ENCODE measurements at places on chromosomes 5 and 9.

GRCh38 chr9:99057665-99058625 lies 47.0 kb upstream of the TGFBR1 start:
- DNase-seq: no peak

GRCh38 chr5:120621339-120621738 lies 157.2 kb downstream of the PRR16 start:
- DNase-seq: no peak

DNA sequence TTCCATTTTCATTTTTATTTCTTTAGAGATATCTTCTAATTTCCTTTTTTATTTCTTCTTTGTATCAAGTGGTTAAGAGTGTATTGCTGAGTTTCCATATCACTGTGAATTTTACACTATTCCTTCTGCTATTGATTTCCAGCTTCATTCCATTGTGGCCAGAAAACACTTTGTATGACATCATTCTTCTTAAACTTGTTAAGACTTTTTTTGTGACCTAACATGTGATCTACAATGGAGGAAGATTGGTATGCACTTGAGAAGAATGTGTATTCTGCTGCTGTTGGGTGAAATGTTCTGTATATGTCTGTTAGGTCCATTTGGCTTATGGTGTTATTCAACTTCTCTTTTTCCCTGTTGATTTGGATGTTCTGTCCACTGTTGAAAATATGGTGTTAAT lies 274.2 kb upstream of the PUM3 start:
- no peak for DNase-seq

DNA sequence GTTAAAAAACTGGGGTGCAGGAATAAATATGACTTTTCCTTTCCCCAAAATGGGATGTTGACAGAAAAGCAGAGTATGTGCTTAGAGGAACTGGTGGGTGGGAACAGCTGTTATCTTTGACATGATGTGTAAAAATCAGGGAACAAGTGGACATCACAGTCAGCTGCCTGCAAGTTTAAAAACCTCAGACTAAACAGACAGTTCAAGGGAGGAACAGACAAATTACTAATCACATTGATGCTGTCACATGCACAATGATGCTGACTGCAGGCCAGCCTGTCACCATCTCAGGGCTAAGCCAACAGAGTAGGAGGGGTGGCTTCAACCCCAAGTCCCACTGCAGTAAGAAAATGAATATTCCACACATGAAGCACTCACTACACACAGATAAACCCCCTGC lies 38.2 kb upstream of the UBAP2 start:
- DNase-seq: no peak

DNA sequence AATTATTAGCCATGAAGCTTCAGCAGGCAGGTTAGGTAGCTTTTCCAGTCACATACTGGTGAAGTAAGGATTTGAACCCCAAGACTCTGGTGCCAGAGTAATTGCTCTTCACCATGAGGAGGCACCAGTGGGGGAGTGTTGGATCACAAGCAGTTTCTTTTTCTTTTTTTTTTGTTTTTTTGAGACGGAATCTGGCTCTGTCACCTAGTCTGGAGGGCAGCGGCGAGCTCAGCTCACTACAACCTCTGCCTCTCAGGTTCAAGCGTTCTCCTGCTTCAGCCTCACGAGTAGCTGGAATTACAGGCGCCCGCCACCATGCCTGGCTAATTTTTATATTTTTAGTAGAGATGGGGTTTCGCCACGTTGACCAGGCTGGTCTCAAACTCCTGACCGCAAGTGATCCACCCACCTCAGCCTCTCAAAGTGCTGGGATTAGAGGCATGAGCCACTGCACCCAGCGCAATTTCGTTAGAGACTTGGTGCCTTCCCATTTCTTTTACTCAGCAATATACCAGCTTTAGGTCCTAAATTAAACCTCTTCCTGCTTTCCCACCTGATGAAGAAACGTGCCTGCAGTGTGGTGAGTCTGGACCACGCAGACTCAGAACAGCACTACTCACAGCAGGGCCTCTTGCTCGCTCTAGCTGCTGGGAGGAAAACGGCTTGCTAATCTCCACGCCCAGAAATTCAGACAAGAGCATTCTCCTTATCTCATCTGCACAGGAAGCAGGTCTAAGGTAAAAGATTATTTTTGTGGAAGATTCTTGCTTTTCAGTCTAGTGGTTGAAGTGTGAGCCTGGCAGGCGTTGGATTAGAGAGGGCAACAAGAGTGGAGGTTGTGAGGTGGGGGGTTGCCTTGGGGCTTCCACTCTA lies at the start of gene S100Z:
S100Z (plus strand) TSS at position 596 of the 873 bp plus-strand sequence. CDS start 25,346 bp downstream, outside the sequence.
- DNase-seq: no peak

- DNase-seq: no peak
Observed at GRCh38 chr9:12798066-12798770, 23.4 kb downstream of the LURAP1L start.

DNA sequence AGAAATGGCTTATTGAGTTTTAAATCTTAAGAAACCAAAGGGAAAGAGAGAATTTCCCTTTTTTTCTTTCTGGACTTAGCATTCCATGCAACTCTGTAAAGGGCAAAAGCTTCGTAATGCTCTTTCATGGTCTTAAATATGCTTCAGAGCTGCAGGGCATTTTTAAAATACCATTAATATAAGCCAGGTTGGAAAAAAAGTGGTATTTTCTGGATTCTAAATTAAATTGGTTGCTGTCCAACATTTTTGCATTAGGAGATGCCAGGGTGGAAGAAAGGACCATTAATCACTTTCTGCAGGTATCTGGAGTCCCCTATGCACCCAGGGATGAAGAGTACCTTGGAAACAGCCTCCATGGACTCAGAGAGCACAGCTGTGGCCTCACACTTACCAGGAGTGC lies 215.1 kb upstream of the DAPK1 start:
- no peak for DNase-seq

DNA sequence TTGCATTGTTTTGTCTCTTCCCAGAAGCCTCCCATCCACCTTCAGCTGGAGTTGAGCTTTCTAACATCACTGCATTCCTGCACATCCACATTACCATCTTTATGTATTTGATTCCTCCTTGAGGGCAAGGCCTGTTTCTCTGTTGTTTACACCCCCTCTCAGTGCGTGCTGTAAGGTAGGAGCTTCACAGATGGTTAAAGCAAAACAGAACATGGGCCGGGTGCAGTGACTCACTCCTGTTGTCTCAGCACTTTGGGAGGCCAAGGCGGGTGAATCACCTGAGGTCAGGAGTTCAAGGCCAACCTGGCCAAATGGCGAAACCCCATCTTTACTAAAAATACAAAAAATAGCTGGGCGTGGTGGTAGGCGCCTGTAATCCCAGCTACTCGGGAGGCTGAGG lies 110.9 kb downstream of the KCNIP1 start:
- no peak for DNase-seq

GRCh38 chr5:82265047-82265446 lies 13.1 kb downstream of the RPS23 start:
- DNase-seq: no peak

DNA sequence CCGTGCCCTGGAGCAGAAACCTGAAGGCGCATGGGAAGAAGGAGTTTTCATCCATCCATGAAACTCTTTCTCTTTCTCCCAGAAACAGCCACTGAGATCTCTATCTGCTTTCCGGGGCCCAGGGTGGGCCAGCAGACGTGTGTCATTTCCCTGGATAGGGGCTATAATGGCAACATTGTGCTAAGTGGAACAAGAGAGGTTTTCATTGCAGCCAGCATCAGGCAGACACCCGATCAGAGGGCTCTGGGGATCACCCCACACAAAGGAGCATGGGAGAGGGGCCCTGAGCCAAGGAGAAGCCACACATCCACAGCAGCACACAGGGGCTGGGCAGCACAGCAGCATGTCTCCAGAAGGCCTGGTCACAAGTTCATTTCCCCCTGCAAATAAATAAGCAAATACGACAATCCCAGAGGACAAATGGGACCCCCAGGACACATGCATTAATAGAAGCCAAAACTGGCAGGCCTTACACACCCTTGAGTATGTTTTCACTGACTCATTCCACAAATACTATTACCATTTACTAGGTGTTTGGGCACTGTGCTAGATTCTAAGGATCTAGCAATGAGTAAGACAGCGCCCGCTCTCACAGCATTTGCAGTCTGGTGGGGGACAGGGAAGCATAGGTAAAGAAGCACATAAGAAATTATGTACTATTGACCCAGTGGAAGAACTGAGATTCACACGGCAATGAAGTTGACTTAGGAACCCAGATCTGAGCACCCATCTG lies 4.3 kb upstream of the AFAP1L1 start:
- DNase-seq: no peak

DNA sequence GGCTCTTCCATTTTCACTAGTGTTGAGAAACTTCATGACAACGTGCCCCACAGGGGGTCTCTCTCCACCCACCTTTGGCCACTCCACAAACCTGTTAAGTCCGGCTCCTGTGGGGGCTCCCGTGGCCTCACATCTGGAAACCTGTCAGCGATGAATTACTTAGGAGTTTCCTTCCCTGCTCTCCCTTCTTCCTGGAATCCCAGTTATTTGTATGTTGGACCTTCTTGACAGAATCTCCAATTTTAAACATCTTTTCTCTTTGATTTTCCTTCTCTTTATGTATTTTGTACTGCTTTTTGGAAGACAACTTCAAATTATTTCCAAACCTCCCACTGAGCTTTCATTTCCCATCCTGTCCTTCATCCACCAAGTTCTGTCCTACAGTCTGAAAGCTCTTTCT lies 55.1 kb upstream of the NRARP start:
- no peak for DNase-seq

DNA sequence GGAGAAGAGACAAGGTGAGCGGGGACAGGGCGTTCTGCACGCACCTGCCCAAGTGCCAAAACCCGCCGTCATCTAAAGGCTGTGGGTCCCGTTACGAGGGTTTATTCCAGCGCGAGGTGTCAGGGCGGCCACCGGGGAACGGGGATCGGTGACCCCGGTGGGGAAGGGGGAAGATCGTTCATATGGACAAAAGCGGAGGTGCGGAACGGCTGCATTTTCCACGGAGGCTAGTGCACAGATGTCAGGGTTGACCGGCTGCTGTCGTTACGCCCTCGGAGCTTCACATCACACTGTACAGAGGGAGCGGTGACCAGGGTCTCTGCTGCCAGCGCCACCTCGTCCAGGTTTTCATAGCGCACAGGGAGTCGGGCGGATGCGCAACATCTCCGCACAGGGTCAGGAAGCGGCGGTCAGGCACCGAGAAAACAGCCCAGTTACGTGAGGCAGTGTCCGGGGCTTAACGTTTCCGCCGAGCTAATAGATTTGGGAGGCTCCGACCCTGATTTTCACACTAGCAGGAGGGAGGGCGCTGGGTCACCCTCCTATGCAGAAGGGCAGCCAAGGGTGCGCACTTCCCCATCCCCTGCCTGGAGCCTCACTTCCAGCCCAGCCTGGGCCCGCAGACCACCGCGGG lies 13.5 kb downstream of the BTNL9 start:
- no peak for DNase-seq

GRCh38 chr5:59321642-59322041 lies 571.9 kb downstream of the PDE4D start:
- no peak for DNase-seq
